Activated CD4-positive, alpha-beta memory T cell treated with anti-CD3 and anti-CD28 coated beads, Interleukin-2, amount 10 ng/mL, durations not matched to agents 7 days and 5 days (primary cell): ENCODE measurements at places on chromosomes 3 and 15. TPM values are rescaled to one million over a fixed set of nuclear protein-coding genes. Genes with fewer than 3 reads are reported as not detected.

LYZL4 gene
- not detected for total RNA-seq

DNA sequence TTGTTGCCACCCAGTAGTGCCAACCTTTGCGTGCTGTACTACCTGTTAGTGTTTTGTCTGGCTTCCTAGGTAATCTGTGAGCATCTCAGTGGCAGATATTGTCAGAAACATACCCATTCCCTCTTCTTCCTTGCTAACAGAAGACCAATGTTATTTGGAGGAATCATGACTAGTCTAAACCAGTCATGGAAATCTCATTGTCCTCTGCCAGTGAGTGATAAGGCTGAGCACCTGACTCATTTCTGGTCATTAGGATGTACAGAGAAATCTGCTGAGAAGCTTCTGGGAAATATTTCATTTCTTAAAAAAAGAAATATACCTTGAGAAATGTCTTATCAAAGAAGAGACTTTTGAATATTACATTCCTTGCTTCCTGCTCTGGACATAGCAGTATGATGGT is 70.1 kb upstream of the CDV3 start:
- peaks cover 5% of the 10 kb centered on the region for H3K27me3 ChIP-seq
- no peak overlapping the region for H3K27ac ChIP-seq
- H3K4me1 ChIP-seq: peaks cover 27% of the 10 kb centered on the region
- H3K36me3 ChIP-seq: no peaks in the 10 kb centered on the region

DNA sequence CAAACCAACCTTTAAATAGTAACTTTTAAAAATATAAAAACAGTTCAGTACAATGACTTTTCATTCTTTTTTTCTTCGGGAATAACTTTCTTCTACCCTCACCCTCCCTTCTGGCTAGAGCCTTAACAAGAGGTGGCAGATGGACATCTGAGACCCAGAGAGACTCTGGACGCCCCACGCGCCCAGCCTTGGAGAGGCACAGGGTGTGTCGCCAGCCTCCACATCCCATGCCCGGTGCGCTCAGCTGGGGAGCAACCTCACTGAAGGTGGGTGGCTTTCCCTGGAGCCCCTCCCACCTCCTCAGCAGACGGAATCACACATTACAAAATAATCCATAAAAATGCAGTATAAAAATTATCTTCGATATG is 49.5 kb downstream of the TLE3 start:
- no peak for DNase-seq
- H3K4me3 ChIP-seq: no peak overlapping the region
- no peaks in the 10 kb centered on the region for H3K4me1 ChIP-seq
- peaks cover 24% of the 10 kb centered on the region for H3K36me3 ChIP-seq

GRCh38 chr3:17840126-17840525 is 97.7 kb upstream of the TBC1D5 start:
- no peaks in the 10 kb centered on the region for H3K4me1 ChIP-seq
- no peak overlapping the region for H3K27ac ChIP-seq
- no peak overlapping the region for H3K4me3 ChIP-seq
- H3K27me3 ChIP-seq: peaks cover 3% of the 10 kb centered on the region
- DNase-seq: no peak

GRCh38 chr3:171876680-171877147 is 33.6 kb downstream of the TMEM212 start:
- no peaks in the 10 kb centered on the region for H3K36me3 ChIP-seq
- no peak overlapping the region for H3K27ac ChIP-seq
- peaks cover 5% of the 10 kb centered on the region for H3K4me1 ChIP-seq
- no peak overlapping the region for H3K4me3 ChIP-seq
- peaks cover 29% of the 10 kb centered on the region for H3K27me3 ChIP-seq

DNA sequence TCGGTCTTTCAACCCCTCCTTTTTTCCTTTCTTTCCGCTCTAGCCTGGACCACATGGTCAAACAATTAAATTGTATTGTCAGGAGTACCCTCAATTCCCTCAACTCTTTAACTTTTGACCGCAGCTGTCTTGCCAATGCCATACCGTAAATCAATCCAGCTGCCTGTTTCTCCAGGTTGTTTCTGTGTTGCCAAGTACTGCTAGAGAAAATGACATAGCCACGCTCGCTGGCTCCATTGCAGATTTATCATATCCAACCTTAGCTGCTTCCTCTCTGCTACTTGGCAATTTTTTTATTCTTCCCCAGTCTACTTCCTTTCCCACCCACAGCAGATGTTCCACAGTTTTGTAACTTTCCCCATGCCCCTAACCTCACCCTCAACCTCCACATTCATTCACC is 60.0 kb downstream of the ZNF385D start:
- H3K36me3 ChIP-seq: no peaks in the 10 kb centered on the region
- no peaks in the 10 kb centered on the region for H3K27me3 ChIP-seq
- H3K4me3 ChIP-seq: no peak overlapping the region
- no peaks in the 10 kb centered on the region for H3K4me1 ChIP-seq

- no peak overlapping the region for H3K27ac ChIP-seq
- no peak overlapping the region for H3K4me3 ChIP-seq
- H3K4me1 ChIP-seq: no peaks in the 10 kb centered on the region
- no peak for DNase-seq
- H3K27me3 ChIP-seq: no peaks in the 10 kb centered on the region
Observed at GRCh38 chr15:95715116-95715903, 615.2 kb upstream of the NR2F2 start.

DNA sequence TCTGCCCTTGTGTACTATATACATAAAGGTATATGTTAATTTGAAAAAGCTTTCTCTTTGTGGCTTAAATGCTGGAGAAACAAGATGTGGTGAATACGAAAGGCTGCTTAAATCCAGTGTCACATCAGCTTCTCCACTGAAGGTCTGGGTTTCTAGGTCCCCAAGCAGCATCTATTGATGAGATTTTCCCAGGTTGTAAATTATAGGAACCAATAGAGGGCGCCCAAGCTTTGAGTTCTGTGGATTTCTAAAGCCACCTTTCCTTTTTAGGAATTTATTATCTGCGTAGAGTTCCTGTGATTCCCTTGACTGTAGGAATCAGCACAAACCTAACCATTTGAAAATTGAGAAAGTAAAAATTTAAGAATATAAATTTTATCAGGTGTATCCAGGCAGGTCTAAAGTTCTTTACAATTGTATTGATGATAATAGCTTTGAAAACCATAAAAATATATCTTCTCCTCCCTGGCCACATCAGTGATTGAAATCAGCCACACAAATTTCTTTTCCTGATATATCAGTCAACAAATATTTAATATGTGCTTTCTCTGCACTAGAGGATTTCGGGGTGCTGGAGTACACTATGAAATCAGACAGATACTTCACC is 88.3 kb upstream of the ADAMTSL3 start:
- no peak for DNase-seq
- no peaks in the 10 kb centered on the region for H3K4me1 ChIP-seq
- peaks cover 2% of the 10 kb centered on the region for H3K27me3 ChIP-seq
- H3K4me3 ChIP-seq: no peak overlapping the region
- H3K27ac ChIP-seq: no peak overlapping the region
